ENCODE measurements at places on chromosomes 16 and 17.

GRCh38 chr16:27853101-27853500 is 210.4 kb downstream of the GSG1L start:
- DNase-seq, result no peak

- no peak for DNase-seq
Measured at GRCh38 chr16:49701789-49702494, 154.0 kb downstream of the ZNF423 start.

DNA sequence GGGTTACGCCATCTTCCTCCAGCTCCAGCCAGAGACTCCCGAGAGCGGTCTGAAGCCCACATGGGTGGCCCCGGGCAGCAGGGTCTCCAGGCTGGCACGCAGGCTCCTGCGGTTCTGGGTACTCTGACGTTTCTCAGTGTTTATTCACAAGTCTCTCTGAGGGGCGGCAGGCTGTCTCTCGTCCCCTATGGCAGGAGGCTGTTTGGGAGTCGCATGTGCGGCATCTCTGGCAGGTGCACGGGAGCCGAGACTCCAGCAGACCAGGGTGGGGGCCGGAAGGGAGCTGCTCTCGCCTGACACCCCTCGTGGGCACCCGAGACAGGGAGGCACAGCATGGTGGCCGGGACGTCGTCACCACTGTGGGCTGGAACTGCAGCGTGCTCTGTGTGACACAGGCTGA is 48.1 kb downstream of the ZNF778 start:
- no peak for DNase-seq

DNA sequence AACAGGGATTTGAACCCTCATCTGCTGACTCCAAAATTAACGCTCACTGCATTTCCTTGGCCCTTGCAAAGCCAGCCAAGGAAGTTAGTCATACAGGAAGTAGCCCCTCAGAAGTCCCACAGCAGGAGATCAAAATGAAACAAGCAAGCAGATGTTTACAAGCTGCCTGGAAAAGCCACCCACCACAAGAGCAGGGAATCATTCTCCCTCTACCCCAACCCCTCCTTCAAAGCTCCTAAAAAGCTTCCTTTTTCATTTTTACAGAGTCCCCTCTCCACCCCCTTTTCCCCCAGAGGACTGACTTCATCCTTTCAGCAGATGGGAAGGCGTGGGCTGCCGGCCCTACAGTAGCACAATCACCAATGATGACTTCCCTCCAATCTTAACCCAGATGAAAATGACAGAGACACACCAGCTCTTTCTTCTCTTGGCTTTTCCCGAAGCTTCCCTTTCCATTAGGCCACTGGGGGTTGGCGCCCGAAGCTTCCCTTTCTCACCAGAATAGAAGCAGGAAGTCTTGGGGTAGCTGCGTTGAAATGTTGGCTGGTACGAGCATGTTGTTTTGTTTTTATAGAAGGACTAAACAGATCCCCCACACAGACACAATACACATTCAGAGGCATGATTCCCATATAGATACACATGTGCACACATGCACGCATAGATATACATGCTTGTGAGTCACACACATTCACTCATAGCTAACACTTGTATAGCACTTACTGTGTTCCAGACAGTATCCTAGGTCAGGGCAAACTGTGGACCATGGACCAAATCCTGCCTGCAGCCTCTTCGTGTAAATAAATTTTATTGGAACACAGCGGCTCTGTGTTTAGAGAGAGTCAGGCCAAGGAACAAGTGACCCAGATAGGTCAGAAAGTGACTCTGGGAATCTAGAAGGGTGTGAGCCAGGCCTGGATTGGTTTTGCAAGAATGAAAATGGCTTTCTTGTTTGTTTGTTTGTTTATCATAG is 17.4 kb downstream of the ITPRIPL2 start:
- DNase-seq, result no peak

DNA sequence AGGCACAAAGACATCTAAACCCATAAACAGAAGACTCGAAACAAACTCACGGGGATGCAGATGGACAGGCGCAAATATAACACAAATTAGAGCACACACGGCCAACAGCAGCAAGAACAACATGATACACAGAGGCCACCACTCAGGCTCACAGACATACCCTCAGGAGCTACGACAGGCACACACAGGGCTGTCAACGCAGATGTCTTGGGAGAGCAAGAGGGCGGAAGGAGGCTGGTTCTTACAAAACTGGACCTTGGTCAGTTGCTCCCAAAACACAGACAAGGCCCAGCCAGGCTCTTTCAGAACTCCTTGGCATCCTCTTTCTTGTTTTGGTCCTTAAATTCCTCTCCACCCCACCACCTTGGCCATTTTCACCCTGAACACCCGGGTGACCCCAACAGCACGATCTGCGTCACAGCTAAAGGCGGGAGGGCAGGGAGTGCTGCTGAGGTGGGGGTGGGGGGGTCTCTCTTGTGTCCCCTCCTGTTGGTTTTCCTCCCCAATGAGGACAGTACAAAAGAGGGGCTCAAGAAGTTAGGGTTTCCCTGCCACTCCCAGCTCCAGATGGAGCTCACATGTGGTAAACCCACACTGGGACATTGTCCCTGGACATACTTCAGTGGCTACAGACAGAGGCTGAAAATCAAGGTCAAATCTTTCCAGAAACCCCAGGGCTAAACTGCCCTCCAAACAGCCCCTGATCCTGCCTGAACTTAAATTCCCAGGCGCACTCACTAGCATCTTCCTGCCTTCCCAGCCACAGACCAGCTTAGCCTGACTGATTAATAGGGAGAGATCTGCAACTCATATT is 221.3 kb downstream of the C16orf78 start:
- DNase-seq, result no peak

DNA sequence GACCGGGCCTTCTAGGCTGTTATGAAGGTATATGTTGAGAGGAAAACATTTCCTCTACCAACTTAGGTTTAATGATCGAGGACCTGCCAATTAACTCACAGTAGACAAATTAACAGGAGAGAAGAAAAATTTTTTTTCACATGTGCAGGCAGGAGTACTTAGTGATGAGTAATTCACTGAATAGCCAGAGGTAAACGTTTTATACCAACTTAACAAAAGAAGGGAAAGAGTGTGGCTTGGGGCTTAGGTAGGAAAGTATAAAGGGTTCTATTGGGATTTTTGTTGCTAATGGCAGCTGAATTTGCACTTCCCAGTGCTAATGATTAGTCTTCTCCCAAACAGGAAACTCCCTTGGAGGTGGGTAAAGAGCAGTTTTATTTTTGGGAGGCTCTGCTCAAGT is 121.6 kb upstream of the HS3ST4 start:
- DNase-seq, result no peak

GRCh38 chr17:1087381-1088241 is 90.7 kb downstream of the TIMM22 start:
- DNase-seq, result no peak

- DNase-seq, result no peak
Measured at GRCh38 chr17:77504652-77505155, 363.9 kb downstream of the SEC14L1 start.

GRCh38 chr16:74304164-74304834 is 7.7 kb downstream of the PSMD7 start:
- DNase-seq, result no peak

GRCh38 chr16:86534779-86535615 is 20.0 kb downstream of the MTHFSD start:
- no peak for DNase-seq

DNA sequence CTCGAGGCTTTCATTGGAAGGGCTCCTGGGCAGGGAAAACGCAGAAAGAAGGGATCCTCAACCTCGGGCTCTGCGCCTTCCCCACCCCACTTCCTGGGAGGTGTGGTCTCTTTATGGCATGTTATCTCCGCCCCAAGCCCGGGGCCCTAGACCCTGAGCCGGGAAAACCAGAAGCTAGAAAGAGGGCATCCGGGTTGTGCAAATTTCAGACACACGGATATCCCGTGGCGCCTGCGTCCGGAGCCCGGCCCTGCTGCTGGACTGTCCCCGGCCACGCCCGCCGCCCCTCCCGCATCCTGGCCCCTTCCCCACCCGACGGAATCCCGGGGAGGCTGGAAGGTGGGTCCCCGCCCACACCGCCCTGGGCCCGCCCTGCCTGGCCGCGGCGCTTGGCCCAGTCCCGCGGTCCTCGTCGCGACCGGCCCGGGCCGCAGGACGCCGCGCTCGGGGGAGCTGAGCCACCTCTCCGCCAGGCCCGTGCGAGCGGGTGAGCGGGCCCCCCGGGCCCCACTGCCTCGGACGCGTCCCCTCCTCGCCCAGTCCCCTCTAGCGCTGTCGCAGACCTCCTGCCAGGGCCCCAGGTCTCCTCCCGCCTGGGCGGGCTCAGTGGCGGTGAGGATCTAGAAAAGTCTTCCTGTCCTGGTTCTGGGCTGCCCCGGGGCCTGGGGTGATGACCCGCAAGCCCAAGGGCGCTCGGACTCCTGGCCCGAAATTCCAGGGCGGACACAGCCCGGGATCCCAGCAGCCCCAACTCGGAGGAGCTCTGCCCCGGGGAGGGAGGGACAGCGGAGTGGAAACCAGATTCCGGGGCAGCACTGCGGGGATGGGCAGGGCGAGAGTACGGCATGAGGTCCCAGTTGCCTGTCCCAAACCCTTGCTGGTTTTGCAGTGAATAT is at the start of gene SLC16A5:
Gene SLC16A5 (plus strand): TSS at position 397 of the 896 bp plus-strand sequence. CDS start 5,683 bp downstream, outside the sequence.
- DNase-seq, result peak; percentile 65

DNA sequence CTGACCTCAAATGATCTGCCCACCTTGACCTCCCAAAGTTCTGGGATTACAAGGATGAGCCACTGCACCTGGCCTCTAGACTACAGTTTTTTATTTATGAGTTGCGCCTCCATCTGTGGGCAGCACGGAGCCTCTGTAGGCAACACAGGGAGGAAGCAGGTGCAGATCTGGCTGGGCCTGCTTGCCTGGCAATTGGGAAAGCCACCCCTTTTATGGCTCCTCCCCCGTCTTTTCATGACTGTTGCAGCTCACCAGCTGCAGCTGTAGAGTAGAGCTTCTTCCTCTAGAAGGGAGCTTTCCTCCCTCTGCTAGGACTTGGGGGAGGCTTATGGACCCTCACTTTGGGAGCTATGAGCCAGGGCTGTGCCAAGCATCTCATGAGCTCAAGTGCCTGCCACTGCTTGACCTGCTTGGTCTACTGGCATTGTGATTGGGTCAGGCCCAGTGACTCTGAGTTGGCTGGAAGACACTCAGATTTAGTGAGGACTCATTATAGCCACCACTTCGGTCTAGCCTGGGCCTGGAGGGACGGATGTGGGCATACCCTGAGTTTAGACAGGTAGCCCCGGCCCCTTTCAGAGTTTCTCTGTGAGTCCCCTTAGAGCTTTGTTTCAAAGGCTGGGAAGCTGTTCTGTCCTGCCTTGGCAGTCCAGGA is 6.9 kb upstream of the SLC7A6 start:
- DNase-seq, result peak; percentile 81

- DNase-seq, result no peak
Measured at GRCh38 chr17:50565402-50566350, 5.2 kb downstream of the CACNA1G start.

GRCh38 chr17:80862481-80862961 is 129.1 kb upstream of the CHMP6 start:
- DNase-seq, result no peak

- no peak for DNase-seq
Measured at GRCh38 chr17:72578817-72579470, 458.1 kb downstream of the SOX9 start.

DNA sequence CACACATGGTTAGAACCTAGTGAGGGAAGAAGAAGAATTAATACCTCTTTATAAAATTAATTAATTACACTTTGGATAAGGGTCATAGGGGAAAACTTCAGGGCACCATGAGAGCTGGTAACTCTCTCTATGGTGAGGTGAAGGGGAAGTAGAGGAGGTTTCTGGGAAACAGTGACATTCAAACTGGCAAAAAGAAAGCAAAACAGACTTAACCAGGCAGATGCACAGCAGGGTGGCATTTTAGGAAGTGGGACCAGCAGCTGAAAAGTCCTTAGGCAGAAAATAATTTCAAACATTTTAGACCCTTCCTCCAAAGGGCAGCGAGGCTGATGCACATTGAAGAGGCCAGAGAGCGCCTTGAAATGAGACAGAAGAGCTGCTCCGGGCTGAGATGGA is 157.8 kb downstream of the CDH13 start:
- DNase-seq, result no peak

- DNase-seq, result no peak
Measured at GRCh38 chr16:8966817-8967131, 3.1 kb upstream of the USP7 start.

- DNase-seq, result no peak
Measured at GRCh38 chr16:1993731-1994131, 4.0 kb downstream of the SYNGR3 start.

GRCh38 chr16:83198977-83199376 is 572.2 kb downstream of the CDH13 start:
- DNase-seq, result no peak

DNA sequence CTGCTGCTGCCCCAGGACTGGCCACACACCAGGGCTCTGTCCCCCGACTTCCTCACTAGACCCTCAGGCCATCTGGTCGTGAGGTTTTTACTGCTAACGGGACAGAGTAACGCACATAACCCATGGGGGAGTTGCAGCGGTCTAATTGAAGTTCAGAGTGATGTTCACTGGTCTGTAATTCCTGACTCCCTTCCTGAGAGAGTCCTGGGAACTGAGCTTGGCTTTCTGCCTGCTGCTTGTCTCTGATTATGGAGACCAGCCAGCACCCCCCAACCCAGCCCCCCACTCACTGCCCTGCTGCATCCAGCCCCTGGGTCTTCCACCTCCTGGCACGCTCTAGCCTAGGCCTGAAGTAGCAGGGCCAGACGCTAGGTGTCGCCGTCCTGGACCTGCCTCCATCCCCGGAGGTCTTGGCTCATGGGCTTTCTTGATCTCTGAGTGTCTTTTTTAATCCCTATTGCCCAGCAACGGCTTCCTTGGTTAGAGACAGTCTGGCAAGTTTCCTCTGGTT is 192.9 kb downstream of the CCDC182 start:
- DNase-seq, result peak; percentile 66

- DNase-seq, result no peak
Measured at GRCh38 chr17:40354221-40355122, 10.1 kb downstream of the GJD3 start.

DNA sequence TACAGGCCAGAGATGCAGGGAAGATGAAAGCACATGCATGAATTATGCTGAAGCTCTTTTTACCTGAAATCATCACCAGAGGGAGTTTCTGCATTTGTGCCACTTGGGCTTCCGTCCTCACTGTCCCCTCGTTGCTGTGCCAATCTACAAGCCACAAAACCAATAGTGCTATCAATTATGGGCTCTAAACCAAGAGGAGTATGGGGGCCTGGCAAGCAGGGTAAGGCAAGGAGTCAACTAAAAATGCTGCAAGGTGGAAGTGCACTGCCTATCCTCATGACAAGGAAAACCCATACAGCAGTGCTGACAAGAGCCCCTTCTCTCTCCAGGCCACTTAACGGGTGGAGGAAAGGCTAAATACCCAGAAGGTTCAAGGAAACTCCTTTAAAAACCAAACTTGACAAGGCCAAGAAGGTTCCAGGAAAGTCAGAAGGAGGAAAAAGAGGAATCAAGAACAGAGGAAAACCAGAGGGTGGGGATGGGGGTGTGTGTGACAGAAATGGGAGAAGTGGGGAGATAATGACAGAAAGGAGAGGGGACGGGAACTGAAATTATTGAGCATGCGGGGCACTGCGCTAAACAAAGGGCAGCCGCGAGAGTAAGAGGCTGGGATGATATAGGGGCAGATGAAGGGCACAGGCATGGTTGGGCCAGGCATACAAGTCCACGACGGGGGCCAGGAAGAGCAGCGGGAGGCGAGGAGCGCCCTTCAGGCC is 674 bp downstream of the C17orf75 start:
- no peak for DNase-seq

GRCh38 chr17:61815863-61816503 is 47.3 kb downstream of the BRIP1 start:
- DNase-seq, result no peak

GRCh38 chr17:61159221-61159814 is 240.3 kb upstream of the TBX2 start:
- DNase-seq, result no peak

Measured in GM12891 (cell line).